Chondrocyte (in vitro differentiated cells): ENCODE measurements at places on chromosomes 2 and 18. TPM values are rescaled to one million over a fixed set of nuclear protein-coding genes. Genes with fewer than 3 reads are reported as not detected.

Gene VWA3B
- not detected in 3 replicates for total RNA-seq

Gene CNGA3
- total RNA-seq, result not detected in 3 replicates

Gene CFC1
- total RNA-seq, result not detected in 3 replicates

DNA sequence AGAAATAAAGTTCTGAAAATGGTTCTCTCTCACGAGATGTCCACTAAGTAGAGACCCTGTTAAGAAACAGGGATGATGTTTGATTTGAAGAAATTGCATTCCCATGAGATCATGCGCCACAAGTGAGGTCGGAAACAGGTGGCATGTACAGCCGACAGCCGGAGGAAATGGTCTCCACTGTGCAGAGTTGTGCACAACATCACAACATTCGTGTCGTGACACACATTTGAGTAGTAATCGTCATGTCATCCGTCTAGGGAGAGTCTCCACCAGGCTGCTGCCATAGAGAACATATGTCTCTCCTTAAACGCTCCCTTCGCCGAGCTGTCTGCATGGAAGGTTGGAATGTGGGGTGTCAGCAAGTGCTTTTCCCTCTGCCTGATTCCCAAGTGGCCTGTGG, 84.7 kb downstream of the ASAP2 start:
- H3K36me3 ChIP-seq, result no peaks in the 10 kb centered on the region
- no peak overlapping the region for H3K4me3 ChIP-seq
- peaks cover 59% of the 10 kb centered on the region for H3K4me1 ChIP-seq
- H3K27me3 ChIP-seq, result no peaks in the 10 kb centered on the region
- DNase-seq, result no peak

GRCh38 chr2:102581911-102582310, 37.4 kb upstream of the SLC9A2 start:
- DNase-seq, result no peak
- peaks cover 9% of the 10 kb centered on the region for H3K27me3 ChIP-seq
- no peak overlapping the region for H3K27ac ChIP-seq
- no peaks in the 10 kb centered on the region for H3K36me3 ChIP-seq
- H3K4me3 ChIP-seq, result no peak overlapping the region

DNA sequence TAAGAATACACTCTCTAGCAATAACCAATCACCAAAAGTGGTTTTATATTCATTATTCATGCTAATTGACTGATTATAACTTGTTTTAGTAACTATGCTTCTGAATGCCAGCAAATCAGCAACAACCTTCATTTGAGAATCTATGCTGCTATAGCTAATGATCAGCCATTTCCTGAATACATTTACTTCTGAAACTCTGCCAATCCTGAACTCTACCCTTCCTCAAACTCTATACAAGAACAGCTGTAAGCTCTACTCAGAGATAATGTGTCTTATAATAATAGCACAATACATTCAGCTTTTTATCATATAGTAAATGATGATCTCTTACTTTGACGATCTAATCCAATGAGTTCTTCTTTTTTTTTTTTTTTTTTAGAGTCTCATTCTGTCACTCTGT, 85.7 kb upstream of the EPAS1 start:
- H3K27ac ChIP-seq, result no peak overlapping the region
- no peak overlapping the region for H3K4me3 ChIP-seq
- peaks cover 22% of the 10 kb centered on the region for H3K36me3 ChIP-seq

GRCh38 chr18:65477455-65477854, 273.4 kb upstream of the CDH7 start:
- no peak overlapping the region for H3K4me3 ChIP-seq
- peaks cover 2% of the 10 kb centered on the region for H3K27me3 ChIP-seq
- H3K4me1 ChIP-seq, result no peaks in the 10 kb centered on the region
- H3K27ac ChIP-seq, result no peak overlapping the region
- H3K36me3 ChIP-seq, result no peaks in the 10 kb centered on the region

DNA sequence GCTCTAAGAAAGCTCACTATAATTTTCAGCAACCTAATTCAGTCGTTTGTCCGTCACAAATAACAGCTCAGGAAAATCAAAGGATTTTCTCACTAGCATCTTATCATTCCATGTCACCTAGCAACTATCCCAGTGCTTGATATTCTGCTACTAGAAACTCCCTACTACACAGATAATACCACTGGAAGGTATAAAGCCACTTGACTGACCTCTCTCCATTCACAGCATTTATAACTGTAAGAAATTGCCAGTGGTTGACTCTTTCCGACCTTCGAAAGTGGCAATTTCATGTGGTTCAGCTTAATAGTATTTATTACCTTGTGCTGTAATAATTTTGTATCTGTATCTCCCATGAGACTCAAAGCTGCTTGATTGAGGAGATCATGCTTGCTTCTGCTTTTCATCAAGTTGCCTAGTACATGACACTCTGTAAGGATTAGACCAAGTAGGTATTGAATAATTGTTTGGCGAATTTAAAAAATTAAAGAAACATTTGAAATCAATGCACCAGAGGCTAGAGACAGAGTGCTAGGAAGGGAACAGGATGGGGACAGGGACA, 79.6 kb upstream of the TACR1 start:
- H3K4me1 ChIP-seq, result peaks cover 13% of the 10 kb centered on the region
- no peak for DNase-seq
- no peak overlapping the region for H3K4me3 ChIP-seq
- no peak overlapping the region for H3K27ac ChIP-seq
- H3K27me3 ChIP-seq, result no peaks in the 10 kb centered on the region
- peaks cover 2% of the 10 kb centered on the region for H3K36me3 ChIP-seq

- peaks cover 5% of the 10 kb centered on the region for H3K36me3 ChIP-seq
- DNase-seq, result no peak
- H3K27ac ChIP-seq, result no peak overlapping the region
Observed at GRCh38 chr2:238370823-238371372, 50.6 kb downstream of the TRAF3IP1 start.

DNA sequence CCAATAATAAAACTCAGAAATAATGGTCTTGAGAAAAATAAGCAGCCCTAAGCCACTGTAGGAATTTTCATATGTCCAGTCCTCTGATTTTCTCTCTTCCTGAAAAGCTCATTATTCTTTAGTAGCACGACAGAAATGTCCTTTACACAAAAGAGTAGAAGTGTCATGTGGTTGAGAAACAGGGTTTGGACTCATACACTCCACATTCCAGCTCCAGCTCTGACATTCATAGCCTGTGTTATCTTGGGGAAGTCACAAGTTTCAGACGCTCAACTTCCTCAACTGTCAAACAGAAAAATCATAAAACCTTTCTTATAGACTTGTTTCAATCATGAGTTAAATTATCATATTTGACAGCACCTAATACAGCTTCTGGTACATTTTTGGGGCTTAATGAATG, 511.5 kb downstream of the TNS1 start:
- H3K27ac ChIP-seq, result no peak overlapping the region
- no peak overlapping the region for H3K4me3 ChIP-seq
- no peaks in the 10 kb centered on the region for H3K27me3 ChIP-seq
- peaks cover 2% of the 10 kb centered on the region for H3K36me3 ChIP-seq

DNA sequence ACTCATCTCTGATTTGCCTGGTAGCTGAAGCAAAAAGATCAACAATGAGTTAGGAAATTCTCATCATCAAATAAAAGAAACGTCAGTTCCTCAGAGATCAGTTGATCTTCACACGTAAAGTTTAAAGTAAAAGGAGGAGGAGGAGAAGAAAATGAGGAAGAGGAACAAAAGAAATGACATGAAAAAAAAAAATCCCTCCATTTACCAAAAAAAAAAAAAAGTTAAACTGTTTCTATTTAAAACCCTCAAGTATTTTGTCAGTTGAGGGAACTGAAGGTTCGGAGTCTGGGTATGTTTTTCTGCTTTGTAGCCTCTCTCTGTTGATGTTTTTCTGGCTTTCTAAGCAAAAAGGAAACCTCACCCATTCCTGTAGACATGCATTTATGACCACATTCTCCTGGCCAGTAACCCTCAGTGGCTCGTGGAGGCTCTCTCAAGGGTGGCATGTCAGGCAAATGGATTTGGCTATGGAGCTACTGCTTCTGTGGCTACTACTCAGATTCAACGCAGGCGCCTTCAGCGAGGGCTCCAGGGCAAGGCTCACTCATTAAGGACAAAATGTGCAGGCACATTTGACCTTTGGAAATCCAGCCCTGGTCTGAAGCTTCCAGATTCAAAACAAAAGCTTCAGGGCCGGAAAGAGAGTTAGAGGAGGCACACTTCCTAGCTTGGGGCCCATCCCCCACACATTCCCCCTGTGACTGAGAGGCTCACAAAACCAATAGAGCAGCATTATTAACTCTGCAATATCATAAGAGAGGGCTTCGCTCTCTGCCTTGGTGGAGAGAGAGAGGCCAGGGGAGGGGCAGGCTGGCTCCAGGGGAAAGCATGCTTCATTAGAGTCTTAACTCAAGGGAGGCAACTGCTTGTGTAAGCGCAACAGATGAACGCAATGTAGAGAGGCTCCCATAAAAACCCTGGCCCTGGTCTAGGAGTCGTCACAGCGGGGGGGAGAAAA, 22.3 kb downstream of the KLF7 start:
- peak overlapping the region; percentile 51 for H3K4me3 ChIP-seq
- H3K27ac ChIP-seq, result peak overlapping the region; percentile 87
- peaks cover 20% of the 10 kb centered on the region for H3K36me3 ChIP-seq
- no peaks in the 10 kb centered on the region for H3K27me3 ChIP-seq
- no peak for DNase-seq
- peaks cover 89% of the 10 kb centered on the region for H3K4me1 ChIP-seq

DNA sequence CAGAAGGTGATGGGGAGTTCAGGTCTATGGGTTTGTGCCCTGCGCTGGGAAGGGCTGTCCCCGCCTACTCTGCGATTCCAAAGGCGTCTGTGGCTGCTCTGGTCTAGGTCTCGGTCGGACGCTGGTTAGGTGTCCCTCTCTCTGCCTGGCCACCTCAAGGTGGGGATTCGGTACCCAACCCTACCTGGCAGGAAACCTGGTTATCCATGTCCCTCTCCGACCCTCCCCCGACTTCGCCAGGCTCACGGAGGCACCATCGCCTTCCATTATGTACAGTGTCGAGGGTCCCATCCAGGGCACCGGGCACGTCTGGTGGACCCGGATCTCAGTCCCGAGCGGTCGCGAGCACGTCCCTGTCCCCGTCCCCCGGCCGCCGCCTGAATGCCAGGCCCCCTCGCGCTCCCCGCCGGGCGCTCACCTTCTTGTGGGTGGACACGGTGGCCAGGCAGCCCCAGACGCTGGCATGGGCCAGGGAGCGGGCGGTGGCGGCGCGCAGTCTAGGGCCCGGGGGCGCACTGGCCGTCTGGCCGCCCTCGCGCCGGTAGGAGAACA, 628 bp downstream of the CREG2 start:
- H3K27ac ChIP-seq, result no peak overlapping the region
- H3K36me3 ChIP-seq, result no peaks in the 10 kb centered on the region
- peaks cover 54% of the 10 kb centered on the region for H3K27me3 ChIP-seq
- H3K4me3 ChIP-seq, result peak overlapping the region; percentile 48
- H3K4me1 ChIP-seq, result peaks cover 11% of the 10 kb centered on the region

DNA sequence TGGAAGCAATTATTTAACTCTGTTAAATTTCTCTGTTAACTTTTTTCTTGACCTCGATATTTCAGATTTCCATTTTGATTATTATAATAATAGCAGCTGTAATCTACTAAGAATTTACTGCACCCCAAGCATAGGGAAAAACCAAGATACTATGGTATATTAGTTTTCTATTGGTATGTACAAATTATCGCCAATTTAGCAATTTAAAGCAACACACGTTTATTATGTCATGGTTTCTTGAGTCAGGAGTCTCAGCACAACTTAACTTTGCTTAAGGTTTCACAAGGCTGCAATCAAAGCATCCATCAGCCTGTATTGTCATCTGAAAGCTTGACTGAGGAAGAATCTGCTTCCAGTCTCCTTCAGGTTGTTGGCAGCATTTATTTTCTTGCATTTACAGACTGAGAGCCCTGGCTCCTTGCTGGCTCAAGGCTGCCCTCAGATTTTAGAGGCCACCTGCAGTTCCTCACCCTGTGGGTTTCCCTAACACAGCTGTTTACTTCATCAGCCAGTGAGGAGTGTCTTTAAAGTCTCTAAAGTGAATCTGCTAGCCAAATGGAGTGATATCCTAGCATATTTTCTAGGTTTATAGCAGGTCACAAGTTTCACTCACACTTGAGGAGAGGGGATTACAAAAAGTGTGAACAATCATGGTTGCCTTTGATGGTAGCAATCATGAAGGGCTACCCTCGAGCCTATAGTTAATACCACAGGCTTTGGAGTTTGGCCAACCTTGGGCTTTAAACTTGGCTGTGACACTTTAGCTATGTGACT, 4.4 kb upstream of the VPS54 start:
- H3K36me3 ChIP-seq, result no peaks in the 10 kb centered on the region
- H3K27me3 ChIP-seq, result no peaks in the 10 kb centered on the region
- H3K4me3 ChIP-seq, result no peak overlapping the region

GRCh38 chr2:47562548-47562947, 159.6 kb downstream of the MSH2 start:
- H3K27ac ChIP-seq, result no peak overlapping the region
- H3K36me3 ChIP-seq, result no peaks in the 10 kb centered on the region
- DNase-seq, result no peak
- no peak overlapping the region for H3K4me3 ChIP-seq
- no peaks in the 10 kb centered on the region for H3K4me1 ChIP-seq

- H3K4me1 ChIP-seq, result peaks cover 26% of the 10 kb centered on the region
- H3K4me3 ChIP-seq, result no peak overlapping the region
- peaks cover 6% of the 10 kb centered on the region for H3K36me3 ChIP-seq
- no peak overlapping the region for H3K27ac ChIP-seq
- DNase-seq, result no peak
- H3K27me3 ChIP-seq, result no peaks in the 10 kb centered on the region
Observed at GRCh38 chr2:149001496-149001895, 37.0 kb upstream of the LYPD6B start.

DNA sequence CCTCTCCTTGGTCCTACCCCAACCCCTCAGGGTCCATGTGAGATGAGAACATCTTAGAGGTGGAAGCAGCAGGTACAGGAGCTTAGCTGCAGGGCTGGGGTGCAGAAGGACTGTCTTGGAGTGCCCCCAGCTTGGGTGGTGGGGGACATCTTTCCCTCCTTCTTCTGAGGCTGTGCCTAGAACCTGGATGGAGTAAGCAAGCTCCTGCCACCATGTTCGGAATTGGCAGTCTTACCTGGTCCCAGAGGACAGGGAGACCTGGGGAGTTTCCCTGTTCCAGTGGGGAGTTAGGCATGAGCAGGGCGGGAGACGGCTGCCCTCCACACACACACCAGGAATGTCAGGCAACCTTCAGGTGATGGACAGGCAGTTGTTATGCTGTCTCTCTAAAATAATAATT, 131.0 kb upstream of the COPS8 start:
- H3K36me3 ChIP-seq, result peaks cover 2% of the 10 kb centered on the region
- H3K27ac ChIP-seq, result no peak overlapping the region
- H3K4me3 ChIP-seq, result no peak overlapping the region
- no peaks in the 10 kb centered on the region for H3K4me1 ChIP-seq
- DNase-seq, result no peak

DNA sequence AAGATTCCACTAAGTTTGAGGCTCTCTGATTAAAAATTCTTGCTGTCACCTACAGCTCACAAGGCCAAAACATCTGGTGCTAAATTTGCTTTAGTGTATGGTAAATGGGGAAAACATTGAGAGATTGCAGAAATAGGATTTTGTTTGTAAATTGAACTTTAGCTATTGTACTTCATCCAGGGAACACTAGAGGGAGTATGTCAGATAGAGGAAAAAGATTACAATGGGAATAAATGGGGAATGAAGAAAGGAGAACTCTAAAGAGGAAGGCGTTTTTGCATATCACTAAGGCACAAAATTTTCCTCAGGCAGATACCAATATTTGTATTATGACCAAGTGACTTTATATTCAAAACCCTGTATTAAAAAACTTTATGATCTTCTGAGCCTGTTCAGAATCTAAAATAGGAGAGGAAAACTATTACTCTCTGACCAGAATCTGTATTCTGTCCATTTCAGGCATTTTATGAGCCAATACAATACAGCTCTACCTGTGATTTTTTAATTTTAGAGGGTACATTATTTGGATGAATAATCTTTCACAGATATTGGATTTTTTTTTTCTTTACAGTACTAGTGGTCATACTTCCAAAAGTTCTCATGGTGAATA, 52.3 kb upstream of the ITGB6 start:
- H3K4me1 ChIP-seq, result peaks cover 73% of the 10 kb centered on the region
- no peak for DNase-seq
- no peaks in the 10 kb centered on the region for H3K27me3 ChIP-seq
